ENCODE measurements at places on chromosomes 12 and 14.

DNA sequence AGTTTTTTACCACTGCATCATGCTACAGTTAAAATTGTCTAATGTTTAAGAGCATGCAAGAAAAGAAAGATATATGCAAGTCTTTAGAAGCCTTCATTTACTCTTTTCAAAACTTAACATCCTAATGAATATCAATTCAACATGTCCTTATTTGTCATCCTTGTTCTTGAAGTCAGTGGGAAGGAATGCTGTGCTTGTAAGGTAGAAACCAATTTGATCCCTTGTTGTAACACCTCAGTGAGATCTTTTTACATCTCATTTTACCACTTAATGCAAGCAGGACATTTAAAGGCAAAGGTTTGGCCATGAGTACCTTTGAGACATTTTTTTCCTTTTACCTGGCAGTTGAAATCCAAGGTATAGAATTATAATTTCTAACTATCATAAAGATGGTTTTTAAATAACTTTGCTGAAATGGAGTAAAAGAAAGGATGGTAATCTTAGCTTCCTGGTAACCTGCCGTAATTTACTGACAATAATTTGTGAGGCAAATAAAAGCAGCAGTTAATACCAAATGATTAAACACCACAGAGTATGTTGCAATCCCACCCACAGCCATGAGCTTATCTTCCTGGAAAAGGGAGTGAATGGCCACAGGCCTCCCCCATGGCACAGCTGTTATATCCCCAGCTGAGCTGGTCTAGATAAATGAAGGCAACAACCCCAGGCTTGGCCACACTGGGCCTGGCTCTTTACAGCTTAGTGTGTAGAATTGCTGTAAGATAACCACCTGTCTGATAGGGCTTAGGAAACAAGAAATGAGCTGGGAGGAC lies 33.2 kb upstream of the STRN3 start:
- no peak for DNase-seq

GRCh38 chr14:53619691-53620231 lies 336.9 kb downstream of the BMP4 start:
- DNase-seq, result no peak

- DNase-seq, result peak; percentile 48
Observed at GRCh38 chr14:36767603-36768281, 106.1 kb downstream of the PAX9 start.

- DNase-seq, result no peak
Observed at GRCh38 chr12:116606397-116606796, 47.2 kb downstream of the MAP1LC3B2 start.

DNA sequence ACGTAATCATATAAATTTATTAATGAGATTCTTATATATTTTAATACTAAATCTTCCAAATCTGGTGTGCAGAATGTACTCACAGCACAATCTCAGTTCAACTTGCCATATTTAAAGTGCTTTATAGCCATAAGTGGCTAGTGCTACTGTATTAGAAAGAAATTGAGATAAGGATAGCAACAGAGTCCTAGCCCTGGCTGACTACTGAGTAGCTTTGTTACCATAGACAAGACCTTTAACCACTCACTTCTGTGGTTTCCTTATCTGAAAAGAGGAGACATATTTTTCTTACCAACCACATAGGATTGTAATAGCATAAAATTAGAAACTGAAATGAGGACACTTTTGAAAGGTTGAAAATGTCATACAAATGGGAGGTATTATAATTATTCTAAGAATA lies 2.0 kb upstream of the CHURC1 start:
- DNase-seq, result no peak

GRCh38 chr12:52097045-52097666 lies 17.7 kb downstream of the SMIM41 start:
- no peak for DNase-seq

DNA sequence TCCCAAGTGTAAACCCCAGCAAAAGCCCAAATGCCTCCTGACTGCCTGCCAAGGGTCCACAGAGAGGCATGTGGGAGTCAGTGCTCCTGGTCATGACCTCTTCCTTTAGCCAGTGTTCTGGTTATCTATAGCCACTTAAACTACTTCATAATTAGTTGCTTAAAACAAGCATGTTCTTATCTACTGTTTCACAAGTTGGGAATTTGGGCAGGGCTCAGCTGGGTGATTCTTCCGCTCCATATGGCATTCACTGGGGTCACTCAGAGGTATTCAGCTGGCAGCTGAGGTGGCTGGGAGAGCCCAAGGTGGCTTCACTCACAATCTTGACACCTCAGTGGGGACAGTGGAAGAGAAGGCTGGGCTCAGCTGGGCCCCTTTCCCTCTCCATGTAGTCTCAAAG lies 184.0 kb upstream of the RGS6 start:
- no peak for DNase-seq

DNA sequence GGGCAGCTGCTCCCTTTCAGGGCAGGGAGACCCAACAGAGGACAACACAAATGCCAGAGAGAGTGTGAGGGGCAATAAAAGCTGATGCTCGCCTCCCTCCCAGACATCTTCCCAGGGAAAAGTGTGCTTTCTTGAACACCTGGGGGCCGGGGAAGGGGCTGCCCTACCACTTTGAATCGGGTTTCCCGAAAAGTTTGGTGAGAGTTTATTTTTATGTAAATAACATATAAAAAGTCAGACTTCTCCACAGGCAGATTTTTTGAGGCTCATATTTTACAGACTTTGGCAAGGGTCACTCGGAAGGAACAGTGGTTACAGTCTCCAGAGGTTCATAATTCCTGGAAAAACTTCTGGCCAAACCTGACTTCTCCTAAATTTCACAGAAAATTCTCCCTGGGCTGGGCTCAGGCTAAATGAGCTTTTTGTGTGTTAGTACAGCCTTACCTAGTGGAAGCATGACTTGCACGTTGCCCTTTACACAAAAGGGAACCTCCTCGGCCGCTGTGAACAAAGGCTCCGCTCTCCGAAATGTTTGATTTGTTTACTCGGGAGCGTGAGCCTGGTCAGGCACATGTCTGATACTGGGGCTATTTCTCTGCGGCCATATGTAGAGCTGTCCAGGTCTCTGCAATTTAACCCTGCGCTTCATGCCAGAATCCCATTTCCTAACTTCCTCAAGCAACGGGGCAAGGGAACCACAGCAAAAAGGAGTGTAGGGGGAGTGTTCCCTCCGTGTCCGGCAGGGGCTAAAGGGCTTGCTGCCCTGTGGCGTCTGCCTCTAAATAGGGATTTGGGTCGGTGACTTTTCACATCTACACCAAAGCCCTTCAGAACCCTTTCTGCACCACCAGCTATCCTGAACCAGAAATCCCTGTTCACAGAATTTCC lies 3.4 kb downstream of the RTL1 start:
- no peak for DNase-seq

All from NCI-H1417 treated with DMSO at 0.1 percent for 48 hours (cell line).